ENCODE measurements at places on chromosomes 12 and 14. TPM values are rescaled to one million over a fixed set of nuclear protein-coding genes. Genes with fewer than 3 reads are reported as not detected.

The NEK9 gene
- total RNA-seq = 58.1 TPM

- peak overlapping the region; percentile 97 for H3K27ac ChIP-seq
- H3K36me3 ChIP-seq = no peaks in the 10 kb centered on the region
- no peak for DNase-seq
- H3K4me3 ChIP-seq = peak overlapping the region; percentile 2
Measured at GRCh38 chr12:6425590-6426531, 18.9 kb upstream of the CD27 start.

- DNase-seq = no peak
- no peaks in the 10 kb centered on the region for H3K36me3 ChIP-seq
Measured at GRCh38 chr12:14612250-14612649, 44.6 kb upstream of the PLBD1 start.

DNA sequence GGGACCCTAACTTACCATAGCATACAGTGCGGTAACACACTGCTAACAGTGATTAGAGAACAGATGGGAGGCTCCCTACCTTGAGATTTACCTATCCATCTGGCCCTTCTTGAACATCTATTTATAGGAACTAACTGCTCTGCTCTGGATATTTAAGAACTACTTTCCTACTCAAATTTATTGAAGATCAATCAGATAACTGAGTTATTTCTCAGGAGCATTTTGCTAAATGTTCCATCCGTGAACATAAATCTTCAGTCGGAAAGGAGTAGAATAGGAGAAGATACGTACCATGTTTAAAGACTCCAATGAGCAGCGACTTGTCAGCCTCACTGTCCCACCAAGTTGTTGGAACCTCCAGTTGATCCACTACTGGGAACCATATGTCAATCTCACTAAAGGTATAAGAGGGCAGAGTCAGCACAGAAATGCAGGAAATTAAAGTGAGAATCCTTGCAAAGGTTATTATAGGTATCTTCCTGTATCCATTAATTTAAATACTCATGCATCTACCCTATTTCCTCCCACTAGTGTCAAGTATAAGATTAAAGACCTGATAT is 15.6 kb upstream of the SUPT16H start:
- no peak for DNase-seq
- H3K27me3 ChIP-seq = no peaks in the 10 kb centered on the region

The ACACB gene
- total RNA-seq = 12.9 TPM

DNA sequence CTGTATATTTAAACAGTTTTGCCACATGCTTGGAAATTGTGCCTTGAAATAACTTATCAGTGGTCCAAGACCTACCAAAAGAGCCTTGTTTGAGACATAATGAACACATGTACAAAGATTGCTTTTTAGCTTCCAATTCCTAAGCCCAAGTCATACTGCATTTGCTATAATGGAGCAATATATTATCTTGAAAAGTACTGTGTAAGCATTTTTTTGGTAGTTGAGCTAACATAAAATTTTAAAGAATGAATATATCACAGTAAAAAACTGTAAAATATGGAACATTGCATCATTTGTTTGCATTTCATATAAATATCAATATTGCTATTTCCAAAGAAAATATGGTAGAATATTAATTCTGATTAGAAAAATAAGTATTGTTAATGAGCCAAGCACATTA is 28.8 kb upstream of the HMGA2 start:
- no peak overlapping the region for H3K4me3 ChIP-seq
- DNase-seq = no peak
- peaks cover 14% of the 10 kb centered on the region for H3K27me3 ChIP-seq
- no peaks in the 10 kb centered on the region for H3K36me3 ChIP-seq

The UBE3B gene
- 31.2 TPM for total RNA-seq

The RFLNA gene
- not detected for total RNA-seq

The VRTN gene
- not detected for total RNA-seq

The DUSP6 gene
- 75.7 TPM for total RNA-seq

The IAPP gene
- not detected for total RNA-seq

The PAPLN gene
- total RNA-seq = 0.75 TPM

- H3K27ac ChIP-seq = no peak overlapping the region
- no peak for DNase-seq
- H3K27me3 ChIP-seq = no peaks in the 10 kb centered on the region
- no peaks in the 10 kb centered on the region for H3K4me1 ChIP-seq
- no peaks in the 10 kb centered on the region for H3K36me3 ChIP-seq
- H3K4me3 ChIP-seq = no peak overlapping the region
Measured at GRCh38 chr14:84409435-84409834, 1120.5 kb upstream of the FLRT2 start.

- no peak overlapping the region for H3K4me3 ChIP-seq
- H3K4me1 ChIP-seq = peaks cover 6% of the 10 kb centered on the region
- H3K27ac ChIP-seq = no peak overlapping the region
- H3K27me3 ChIP-seq = no peaks in the 10 kb centered on the region
- no peaks in the 10 kb centered on the region for H3K36me3 ChIP-seq
Measured at GRCh38 chr12:112368856-112369255, 13.4 kb downstream of the HECTD4 start.

GRCh38 chr12:125685915-125686314 is 620.7 kb downstream of the AACS start:
- DNase-seq = no peak
- no peaks in the 10 kb centered on the region for H3K4me1 ChIP-seq
- no peaks in the 10 kb centered on the region for H3K36me3 ChIP-seq
- no peak overlapping the region for H3K27ac ChIP-seq

The SLC39A2 gene
- total RNA-seq = 0.30 TPM

The TMEM63C gene
- 1.0 TPM for total RNA-seq

The TRIM9 gene
- total RNA-seq = 0.46 TPM

GRCh38 chr12:9650151-9650576 is 19.3 kb upstream of the CLEC2D start:
- H3K36me3 ChIP-seq = peaks cover 68% of the 10 kb centered on the region
- peak overlapping the region; percentile 96 for H3K27ac ChIP-seq
- no peak for DNase-seq
- no peaks in the 10 kb centered on the region for H3K27me3 ChIP-seq
- peak overlapping the region; percentile 94 for H3K4me3 ChIP-seq
- H3K4me1 ChIP-seq = peaks cover 50% of the 10 kb centered on the region

DNA sequence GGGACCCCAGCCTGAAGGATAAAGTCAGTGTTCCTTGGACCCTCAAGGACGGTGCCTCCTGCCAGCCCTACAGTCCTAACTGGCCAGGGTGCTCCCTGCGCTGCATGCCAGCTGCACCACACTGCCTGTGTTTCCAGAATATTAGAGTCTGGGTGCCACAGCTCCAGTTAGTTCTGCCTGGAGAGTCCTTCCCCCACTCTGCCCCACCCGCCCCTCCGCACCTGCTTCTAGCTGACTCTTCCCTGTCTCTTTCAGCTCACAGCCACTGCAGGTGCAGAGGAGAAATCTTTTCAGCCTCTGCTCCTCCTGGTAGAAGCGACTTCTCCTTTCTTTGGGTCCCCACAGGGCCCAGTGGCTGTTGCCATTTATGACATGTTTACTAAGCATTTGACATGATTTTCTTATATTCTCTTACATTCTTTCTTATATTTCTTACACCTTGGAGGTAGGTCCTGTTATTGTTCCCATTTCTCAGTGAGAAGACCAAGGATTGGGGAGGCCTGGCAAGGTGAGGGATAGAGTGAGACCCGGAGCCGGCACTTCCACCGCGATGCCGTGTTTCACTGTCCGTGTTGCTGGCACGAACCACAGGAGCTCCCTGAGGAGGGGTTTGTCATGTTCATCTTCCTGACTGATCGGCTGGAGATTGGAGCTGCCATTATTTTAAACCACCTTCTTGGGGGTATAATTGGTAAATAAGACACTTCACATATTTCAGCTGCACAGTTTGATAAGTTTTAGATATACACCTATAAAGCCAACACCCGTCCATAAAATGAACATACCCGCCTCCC is 29.4 kb downstream of the SYNE3 start:
- H3K4me1 ChIP-seq = peaks cover 15% of the 10 kb centered on the region
- peaks cover 25% of the 10 kb centered on the region for H3K36me3 ChIP-seq
- H3K4me3 ChIP-seq = no peak overlapping the region
- no peaks in the 10 kb centered on the region for H3K27me3 ChIP-seq

DNA sequence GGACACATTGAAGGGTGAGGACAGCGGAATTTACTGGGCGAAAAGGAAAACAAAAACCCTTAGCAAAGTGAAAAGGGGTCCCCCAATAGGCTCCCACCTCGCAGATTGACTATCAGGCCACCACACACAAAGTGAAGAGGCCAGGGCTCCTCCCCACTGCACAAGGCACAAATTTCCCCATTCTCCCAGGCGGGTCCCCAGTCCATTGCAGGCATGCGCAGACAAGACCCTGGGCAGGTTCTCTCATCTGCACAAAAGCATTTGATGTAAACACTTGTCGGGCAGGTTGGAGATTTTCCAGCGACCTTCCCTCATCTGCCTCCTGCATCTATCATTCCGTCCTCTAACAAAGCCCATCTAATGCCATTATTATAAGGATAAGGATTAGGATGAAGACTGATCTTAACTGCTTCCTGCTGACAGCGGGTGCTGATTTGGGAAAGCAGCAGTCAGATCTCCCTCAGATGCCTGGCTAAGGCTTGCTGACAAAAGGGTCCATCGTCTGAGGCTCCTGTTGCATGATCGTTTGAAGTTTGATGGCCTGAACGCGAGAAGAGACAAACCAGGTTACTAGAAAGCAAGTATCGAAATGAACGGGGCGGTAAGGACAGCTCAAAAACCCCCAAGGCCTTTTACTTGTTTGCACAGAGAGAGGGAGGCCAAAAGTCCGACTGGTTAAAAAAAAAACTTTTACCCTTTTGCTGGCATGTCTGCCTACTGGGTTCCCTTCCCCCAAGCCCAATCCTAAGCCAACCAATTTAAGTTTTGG is 14.4 kb downstream of the ASCL4 start:
- no peak overlapping the region for H3K4me3 ChIP-seq
- no peak for DNase-seq
- H3K36me3 ChIP-seq = no peaks in the 10 kb centered on the region

The CATSPERB gene
- 0.46 TPM for total RNA-seq

DNA sequence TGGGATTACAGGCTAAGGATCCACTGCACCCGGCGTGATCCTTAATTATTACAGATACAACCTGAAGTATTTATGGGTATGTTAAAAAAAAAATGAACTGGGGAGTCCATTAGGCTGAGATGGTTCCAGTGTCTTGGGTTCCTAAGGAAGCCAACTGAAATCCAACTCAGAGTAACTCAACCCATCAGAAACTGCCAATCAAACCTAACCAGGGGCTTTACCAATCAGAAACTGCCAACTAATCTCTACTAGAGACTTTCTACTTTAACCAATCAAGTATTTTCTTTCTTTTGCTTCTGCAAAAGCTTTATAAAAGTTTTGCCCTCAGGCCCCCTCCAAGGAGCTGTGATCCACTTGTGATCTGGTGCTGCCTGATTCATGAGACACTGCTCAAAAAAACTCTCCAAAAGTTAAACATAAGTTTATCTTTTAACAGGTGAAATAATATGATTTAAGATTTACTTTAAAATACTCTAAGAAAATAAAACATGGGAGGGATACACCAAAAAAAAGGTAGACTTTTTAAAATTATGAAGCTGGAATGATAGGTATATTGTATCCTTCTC is 88.0 kb downstream of the ACADS start:
- H3K27me3 ChIP-seq = no peaks in the 10 kb centered on the region
- no peak overlapping the region for H3K4me3 ChIP-seq
- no peak overlapping the region for H3K27ac ChIP-seq
- no peak for DNase-seq
- H3K36me3 ChIP-seq = peaks cover 18% of the 10 kb centered on the region

DNA sequence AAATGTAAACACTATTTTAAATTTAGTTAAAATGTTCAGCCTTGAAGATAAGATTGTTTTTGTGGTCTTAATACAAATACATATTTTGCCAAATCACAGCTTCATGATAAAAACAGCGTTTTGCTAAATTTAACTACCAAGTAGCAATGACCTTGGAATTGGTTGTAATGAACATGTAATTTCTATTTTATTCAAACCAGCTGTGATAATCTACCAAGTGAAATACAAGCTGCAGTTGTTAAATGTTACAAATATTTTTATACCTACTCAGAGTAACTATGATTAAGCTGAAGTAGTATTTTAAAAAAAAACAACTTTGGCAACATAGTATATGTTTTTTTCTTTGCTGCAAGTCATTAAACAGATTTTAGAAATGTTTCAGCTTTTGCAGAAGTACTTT is 96.2 kb downstream of the CPSF2 start:
- no peak for DNase-seq
- no peak overlapping the region for H3K27ac ChIP-seq
- no peaks in the 10 kb centered on the region for H3K4me1 ChIP-seq
- H3K4me3 ChIP-seq = no peak overlapping the region
- peaks cover 17% of the 10 kb centered on the region for H3K27me3 ChIP-seq
- H3K36me3 ChIP-seq = no peaks in the 10 kb centered on the region

The CACNA1C gene
- 0.14 TPM for total RNA-seq

The NOS1 gene
- total RNA-seq = not detected

DNA sequence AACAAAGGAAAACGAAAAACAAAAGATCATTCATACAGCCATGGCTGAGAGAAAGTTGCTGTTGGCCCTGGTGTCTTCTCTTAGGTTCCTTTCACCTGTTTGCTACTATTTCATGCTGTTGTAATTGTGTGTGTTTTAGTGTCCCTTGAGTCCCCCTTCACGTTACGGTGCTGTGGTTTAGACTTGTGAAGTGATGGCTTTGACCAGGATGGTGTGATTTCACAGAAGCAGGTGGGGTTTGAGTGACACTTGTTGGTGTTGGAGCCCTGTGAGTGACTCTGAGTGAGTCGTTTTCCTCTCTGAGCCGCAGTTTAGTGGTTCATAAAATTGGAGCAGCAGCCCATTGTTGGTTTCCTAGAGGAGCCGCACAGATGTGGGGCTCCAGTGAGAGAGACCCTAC is 635.4 kb downstream of the VRK1 start:
- H3K4me1 ChIP-seq = peaks cover 20% of the 10 kb centered on the region
- H3K4me3 ChIP-seq = no peak overlapping the region
- DNase-seq = no peak
- no peak overlapping the region for H3K27ac ChIP-seq
- H3K27me3 ChIP-seq = no peaks in the 10 kb centered on the region
- H3K36me3 ChIP-seq = peaks cover 16% of the 10 kb centered on the region

DNA sequence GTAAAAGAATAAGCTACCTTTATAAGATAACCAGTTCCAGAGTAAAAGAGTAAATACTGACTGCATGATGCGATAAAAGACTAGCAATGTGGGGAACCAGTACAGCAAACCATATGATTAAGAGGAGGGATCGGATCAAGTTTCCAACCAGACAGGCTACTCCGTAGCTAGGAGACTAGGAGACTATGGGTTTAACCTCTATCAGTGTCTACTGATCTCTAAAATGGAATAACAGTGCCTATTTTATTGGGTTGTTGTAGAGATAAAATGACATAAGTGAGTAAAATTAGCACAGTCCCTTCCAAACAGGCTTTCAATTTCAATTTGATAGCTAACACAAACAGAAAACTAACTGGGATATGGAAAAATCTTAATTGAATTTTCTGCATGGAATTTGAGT is 76.0 kb downstream of the PAWR start:
- no peaks in the 10 kb centered on the region for H3K27me3 ChIP-seq
- H3K36me3 ChIP-seq = no peaks in the 10 kb centered on the region
- DNase-seq = no peak
- H3K4me3 ChIP-seq = no peak overlapping the region
- H3K4me1 ChIP-seq = no peaks in the 10 kb centered on the region

Data from activated T-helper 2 cell treated with anti-CD3 and anti-CD28 coated beads, Interferon-gamma antibody, Interleukin-2, Interleukin-4, amounts not matched to agents 10 μg/mL and 5 μg/mL and 100 μg/mL, durations not matched to agents 14 hours and 24 hours and 36 hours (primary cell).